ENCODE measurements at places on chromosomes 4 and X. TPM values are rescaled to one million over a fixed set of nuclear protein-coding genes. Genes with fewer than 3 reads are reported as not detected.

DNA sequence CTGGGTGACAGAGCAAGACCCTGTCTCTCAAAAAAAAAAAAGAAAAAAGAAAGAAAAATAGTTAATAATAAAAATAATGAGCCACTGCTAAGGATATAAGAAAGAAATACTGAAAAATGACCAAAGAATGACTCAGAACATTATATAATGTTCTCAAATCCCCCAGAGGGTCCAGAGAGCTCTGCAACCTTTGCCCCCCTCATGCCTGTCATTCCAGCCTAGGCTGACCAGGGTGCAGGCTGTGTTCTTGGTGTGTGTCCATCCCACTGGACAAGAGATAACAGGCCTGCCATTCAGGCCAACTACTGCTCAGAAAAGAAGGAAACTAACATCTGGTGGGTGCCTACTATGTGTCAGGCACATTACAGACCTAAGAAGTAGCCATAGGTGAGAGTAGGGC lies 72.7 kb upstream of the EDNRA start:
- DNase-seq = no peak

GRCh38 chrX:130563476-130563875 lies 161.7 kb downstream of the RBMX2 start:
- DNase-seq = no peak

GRCh38 chrX:140572724-140573123 lies 67.9 kb upstream of the SOX3 start:
- DNase-seq = peak; percentile 1

DNA sequence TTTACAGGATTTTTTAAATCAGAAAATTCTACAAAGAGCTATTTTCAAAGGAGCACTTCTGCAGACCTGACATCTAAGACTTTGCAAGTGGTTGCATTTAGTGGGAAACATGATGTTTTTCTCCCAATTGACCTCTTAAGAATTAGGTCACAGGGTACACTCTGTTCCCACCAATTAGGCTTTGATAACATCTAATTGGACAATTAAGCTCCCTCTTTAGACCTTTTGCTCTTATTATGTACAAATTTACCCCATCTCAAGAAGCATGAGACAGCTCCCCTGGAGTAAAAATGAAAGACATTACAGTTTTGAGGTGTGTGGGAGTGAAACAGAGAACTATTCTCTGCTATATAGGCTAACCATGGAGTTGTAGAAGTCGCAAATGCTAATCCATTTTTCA lies 31.8 kb upstream of the AGA start:
- no peak for DNase-seq

DNA sequence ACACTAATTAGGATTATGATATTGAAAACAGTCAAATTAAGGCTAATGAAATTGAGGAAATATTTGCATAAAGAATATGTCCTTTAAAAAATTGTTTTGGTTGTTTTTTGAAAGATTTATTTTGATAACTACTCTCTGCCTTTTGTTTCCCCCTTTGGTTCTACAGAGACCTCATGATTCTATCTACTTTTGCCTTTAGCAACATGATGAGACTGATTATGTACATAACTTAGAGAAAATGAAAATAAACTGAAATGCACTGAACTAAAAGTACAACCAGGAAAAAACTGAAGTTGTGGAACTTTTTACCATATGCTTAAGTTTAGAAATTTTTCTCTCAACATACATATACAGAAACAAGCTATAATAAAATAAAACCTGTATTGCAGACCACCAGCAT lies 21.4 kb downstream of the EXOC1 start:
- DNase-seq = no peak

GRCh38 chrX:40947276-40947675 lies 138.0 kb upstream of the USP9X start:
- DNase-seq = peak; percentile 32

- DNase-seq = no peak
These were observed 68.3 kb upstream of the CHRDL1 start for GRCh38 chrX:110863883-110864282.

GRCh38 chr4:143390764-143391163 lies 54.1 kb downstream of the GAB1 start:
- DNase-seq = no peak

Gene AVPR2
- under 0.01 TPM for total RNA-seq

Gene UCP1
- not detected for total RNA-seq

All from fibroblast of villous mesenchyme (primary cell).